ENCODE measurements at places on chromosomes 5 and 9.

DNA sequence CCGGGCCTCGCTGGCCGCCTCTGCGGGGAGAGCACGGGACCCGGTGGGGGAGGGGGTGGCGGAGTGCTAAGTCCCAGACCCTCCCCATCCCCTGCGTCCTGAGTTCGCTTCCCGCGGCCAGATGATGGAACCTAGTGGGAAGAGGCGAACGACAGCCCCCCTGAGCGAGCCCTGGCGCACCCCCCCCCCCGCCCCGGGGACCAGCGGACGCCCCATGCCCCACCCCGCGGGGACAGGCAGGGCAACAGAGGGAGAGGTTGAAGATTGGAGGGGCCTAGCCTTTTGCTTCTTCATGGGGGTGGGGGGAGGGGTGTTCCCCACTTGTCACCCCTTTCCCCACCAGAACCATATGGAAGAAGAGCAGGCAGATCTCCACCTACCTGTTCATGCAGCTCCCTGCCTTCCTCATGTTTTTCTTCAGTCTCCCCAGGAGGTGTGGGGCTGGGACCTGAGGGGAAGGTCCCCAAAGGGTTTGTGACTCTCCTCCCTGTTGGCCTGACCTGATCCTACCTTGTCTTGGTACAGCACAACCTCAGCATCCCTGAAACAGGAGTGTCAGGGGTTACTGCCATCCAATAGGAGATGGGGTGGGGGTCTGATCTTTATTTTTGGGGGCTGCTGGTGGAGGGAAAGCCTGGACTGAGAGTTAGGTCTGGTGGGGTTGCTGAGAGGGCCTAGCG lies 485 bp downstream of the FAM53C start:
- no peak for DNase-seq

- no peak for DNase-seq
Observed at GRCh38 chr5:9785751-9786150, 155.6 kb upstream of the TAS2R1 start.

GRCh38 chr5:148623741-148624140 lies 30.6 kb downstream of the HTR4 start:
- DNase-seq: no peak

- no peak for DNase-seq
Observed at GRCh38 chr5:138372225-138372624, 19.7 kb downstream of the KDM3B start.

DNA sequence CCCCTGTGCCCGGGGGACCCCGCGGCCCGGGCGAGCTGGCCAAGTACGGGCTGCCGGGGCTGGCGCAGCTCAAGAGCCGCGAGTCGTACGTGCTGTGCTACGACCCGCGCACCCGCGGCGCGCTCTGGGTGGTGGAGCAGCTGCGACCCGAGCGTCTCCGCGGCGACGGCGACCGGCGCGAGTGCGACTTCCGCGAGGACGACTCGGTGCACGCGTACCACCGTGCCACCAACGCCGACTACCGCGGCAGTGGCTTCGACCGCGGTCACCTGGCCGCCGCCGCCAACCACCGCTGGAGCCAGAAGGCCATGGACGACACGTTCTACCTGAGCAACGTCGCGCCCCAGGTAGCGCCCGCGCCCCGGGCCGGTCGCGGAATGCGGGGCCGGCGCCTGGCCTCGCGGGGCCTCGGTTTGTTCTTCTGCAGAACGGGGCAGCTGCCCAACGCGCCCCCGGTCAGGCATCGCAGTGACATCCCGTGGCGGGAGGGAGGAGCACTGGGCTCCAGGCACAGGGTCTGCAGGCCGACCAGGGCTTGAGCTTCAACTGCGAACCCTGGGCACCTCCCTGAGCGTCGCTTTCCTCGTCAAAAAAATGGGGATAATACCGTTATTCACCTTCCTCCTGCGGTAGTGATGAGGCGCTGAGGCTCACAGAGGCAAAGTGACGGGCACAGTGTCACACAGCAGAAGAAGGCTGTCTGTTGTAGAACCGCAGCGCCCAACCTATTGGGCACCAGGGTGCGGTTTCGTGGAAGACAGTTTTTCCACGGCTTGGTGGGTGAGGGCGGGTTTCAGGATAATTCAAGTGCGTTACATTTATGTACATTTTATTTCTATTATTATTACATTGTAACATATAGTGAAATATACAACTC lies 777 bp downstream of the ENDOG start:
- DNase-seq: no peak
